ENCODE measurements at places on chromosomes 5 and 9.

DNA sequence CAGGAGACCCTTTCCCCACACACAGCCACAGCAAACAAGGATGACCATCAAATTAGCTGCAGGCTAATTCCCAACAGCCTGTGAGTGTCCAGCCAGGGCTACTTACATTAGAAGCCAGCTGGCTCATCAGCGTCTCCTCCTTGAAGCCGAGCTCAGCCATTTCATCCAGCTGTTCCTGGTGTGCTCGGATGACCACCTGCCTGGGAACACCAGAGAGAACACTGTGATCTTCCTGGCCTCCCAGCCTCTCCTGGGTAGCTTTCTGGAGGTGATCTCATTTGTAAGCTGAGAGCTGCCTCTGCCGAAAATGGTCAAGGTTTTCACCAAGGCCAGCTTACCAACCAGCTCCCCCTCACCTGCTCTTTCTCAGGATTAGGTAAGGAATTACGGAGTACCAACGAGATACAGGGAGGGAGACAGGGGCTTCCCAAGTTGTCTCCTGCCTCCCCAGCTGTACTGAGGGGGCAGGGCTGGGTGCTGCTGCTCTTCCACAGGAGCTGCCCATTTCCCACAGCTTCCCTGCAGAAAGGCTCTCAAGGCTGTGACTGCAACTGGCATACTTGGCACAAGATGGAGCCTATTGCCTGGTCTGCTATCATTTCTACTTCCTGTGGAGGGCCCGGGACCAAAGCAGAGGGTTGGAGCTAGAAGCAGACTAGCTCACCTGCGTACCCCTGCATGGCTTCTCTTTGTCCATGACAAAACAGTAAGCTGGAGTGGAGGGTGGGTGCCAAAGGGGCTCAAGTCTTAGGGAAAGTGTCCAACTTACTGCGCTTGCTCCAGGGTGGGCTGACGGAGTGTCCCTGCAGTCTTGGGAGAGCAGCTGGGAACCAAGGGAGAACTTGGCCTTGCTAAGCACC is 73.9 kb downstream of the KIF24 start:
- DNase-seq = no peak

- no peak for DNase-seq
Measured at GRCh38 chr9:17330097-17330496, 195.3 kb downstream of the CNTLN start.

GRCh38 chr5:77360381-77360780 is 131.7 kb downstream of the WDR41 start:
- no peak for DNase-seq

DNA sequence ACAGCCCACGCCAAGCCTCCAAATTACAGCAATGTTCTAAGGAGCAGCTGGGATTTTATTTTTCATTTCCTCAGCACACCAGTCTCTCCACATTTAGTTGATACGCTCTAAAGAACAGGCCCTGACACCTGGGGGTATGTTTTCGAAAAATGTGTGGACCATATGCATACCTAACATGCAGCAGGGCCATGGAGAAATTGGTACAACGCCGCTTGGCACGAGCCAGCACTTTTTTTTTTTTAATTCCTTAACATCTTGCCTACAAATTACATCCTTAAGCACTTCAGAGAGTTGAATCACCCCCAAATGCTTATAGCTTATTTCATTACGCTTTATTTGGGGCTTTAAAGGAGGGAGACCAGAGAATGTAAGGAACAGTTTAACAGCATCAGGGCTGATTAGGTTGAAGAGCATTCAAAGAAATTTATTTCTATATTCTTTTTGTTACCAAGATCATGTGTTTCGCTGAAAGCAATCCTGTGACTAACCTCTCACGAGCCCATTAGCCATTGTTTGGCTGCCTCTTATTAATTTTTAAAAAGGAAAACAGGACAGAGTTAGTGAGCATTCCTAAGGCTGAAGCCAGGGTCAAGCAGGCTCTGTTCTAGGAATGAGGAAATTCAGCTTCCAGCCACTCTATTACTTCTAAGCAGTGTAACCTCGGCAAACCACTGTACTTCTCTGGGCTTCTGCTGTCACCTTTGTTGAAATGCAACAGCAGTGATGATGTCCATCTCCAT is 173.8 kb downstream of the ACTL7B start:
- DNase-seq = no peak

- DNase-seq = no peak
Measured at GRCh38 chr5:13704396-13704795, 240.1 kb downstream of the DNAH5 start.

DNA sequence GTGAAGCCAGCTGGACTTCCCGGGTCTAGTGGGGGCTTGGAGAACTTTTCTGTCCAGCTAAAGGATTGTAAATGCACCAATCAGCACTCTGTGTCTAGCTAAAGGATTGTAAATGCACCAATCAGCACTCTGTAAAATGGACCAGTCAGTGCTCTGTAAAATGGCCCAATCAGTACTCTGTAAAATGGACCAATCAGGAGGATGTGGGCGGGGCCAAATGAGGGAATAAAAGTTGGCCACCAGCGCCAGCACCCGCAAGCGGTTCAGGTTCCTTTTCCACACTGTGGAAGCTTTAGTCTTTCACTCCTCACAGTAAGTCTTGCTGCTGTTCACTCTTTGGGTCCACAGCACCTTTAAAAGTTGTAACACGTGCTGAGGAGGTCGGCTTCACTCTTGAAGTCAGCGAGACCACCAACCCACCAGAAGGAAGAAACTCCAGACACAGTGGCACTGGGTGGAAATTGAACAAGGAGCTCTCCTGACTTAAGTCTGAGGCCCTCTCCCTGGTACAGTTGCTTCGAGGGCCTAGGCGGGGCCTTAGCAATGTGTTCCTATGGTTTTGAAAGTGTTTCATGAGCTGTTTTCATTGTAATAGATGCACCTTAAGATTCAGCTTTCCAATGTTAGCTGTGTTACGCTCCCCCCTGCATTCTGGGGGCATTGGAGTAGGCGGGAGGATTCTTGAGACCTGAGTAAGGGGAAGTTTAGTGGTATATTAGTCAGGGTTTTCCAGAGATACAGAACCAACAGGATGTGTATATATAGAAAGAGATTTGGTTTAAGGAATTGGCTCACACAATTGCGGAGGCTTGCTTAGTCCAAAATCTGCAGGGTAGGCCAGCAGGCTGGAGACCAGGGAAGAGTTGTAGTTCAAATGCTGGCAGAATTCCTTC is 21.5 kb upstream of the MYO10 start:
- DNase-seq = no peak

GRCh38 chr5:74441616-74442015 is 198.9 kb downstream of the ENC1 start:
- no peak for DNase-seq

GRCh38 chr9:26462213-26462612 is 430.4 kb downstream of the CAAP1 start:
- no peak for DNase-seq

- no peak for DNase-seq
Measured at GRCh38 chr9:117574099-117574498, 130.1 kb upstream of the TLR4 start.

DNA sequence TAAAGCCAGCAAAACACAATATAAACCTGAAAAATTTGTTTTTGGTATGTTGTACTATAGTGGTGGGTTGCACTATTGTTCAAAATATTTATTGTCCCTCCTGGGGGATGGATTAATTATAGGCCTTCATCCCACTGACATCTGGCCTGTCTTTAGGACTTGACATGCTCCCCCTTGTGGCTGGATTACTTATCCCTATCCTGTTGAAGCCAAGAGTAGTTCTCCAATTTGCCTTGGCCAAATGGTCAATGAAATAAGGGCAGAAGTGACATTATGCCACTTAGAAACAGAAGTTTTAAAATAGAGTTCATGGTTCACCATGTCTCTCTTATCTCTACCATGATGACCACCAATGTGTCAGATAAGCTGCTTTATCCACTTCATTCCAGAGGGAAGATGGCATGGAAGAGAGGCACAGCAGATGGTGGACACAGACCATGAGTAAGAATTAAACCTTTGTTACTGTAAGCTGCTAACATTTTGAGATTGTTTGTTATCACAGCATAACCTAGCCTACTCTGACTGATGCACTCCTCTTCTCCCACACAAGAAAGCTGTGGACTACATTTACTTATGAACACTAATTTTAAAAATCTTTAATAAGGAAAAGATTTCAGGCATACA is 29.2 kb upstream of the ARHGEF28 start:
- no peak for DNase-seq

DNA sequence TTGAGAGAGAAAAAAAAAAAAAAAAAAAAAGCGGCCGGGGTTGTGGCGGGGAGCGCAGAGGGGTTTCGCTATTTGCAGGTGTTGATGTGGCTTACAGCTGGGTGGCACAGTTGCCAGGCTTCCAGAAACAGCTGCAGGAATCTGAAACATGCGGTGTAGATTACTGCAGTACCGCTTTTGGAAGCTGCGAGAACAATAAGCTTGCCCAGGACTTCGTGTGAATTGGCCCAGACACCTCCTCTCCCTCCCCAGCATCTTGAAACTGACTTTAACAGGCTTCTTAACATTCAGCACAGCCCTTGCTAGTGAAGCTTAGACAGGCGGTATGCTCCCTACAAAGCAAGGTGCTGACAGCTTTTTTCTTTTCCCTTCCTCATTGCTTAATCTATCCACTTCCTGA is 104.0 kb downstream of the ATP10B start:
- no peak for DNase-seq

- no peak for DNase-seq
Measured at GRCh38 chr9:28938981-28939380, 1365.7 kb upstream of the C9orf72 start.

GRCh38 chr9:134735441-134736175 is 94.0 kb downstream of the COL5A1 start:
- DNase-seq = no peak

DNA sequence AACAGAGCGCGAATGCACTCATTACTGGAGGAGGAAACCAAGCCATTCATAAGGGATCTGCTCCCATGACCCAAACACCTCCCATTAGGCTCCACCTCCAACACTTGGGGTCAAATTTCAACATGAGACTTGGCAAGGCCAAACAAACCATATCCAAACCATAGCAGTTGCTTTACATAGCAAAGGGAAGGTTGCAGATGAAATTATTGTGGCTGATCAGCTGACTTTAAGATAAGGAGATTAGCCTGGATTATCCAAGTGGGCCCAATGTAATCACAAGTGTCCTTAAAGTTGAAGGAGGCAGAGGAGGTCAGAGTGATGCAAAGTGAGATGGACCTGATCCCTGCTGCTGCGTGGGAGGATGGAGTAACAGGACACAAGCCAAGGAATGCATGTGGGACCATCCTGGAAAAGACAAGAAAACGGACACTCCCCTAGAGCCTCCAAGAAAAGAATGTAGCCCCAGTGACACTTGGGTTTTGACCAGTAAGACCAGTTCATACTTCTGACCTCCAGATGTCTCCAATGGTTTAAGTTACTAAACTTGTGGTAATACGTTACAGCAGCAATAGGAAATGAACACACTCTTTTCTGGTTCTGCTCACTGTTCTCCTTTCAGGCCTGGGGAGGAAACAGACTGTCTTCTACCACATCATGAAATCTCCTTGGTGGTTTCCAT is 167.3 kb downstream of the GNAQ start:
- no peak for DNase-seq

- no peak for DNase-seq
Measured at GRCh38 chr5:90182726-90183125, 226.8 kb downstream of the CETN3 start.

GRCh38 chr9:78521680-78522079 is 224.8 kb downstream of the PSAT1 start:
- no peak for DNase-seq
